Subcutaneous preadipocyte (primary cell): ENCODE measurements at places on chromosomes 3 and 15. TPM values are rescaled to one million over a fixed set of nuclear protein-coding genes. Genes with fewer than 3 reads are reported as not detected.

Gene CALML4
- total RNA-seq = 1.8 and 3.9 TPM in 2 replicates

Gene ZPLD1
- not detected in 2 replicates for total RNA-seq

Gene ACAD11
- 25.4 and 30.9 TPM in 2 replicates for total RNA-seq

Gene SCAANT1
- total RNA-seq = not detected in 2 replicates

Gene UNC13C
- not detected in 2 replicates for total RNA-seq

Gene GPR149
- total RNA-seq = not detected in 2 replicates

Gene SAMD7
- total RNA-seq = not detected in 2 replicates

Gene TTLL13
- under 0.01 TPM in 1 of 2 replicates, not detected in the other for total RNA-seq

Gene GP9
- not detected in 2 replicates for total RNA-seq

Gene CCDC54
- not detected in 2 replicates for total RNA-seq

Gene CPNE9
- total RNA-seq = not detected in 2 replicates

Gene ADIPOQ
- not detected in 2 replicates for total RNA-seq

Gene SMCO1
- total RNA-seq = under 0.01 TPM in 1 of 2 replicates, not detected in the other

Gene KBTBD8
- total RNA-seq = 0.73 and 3.1 TPM in 2 replicates

Gene TRAT1
- not detected in 2 replicates for total RNA-seq

Gene ZNF80
- not detected in 2 replicates for total RNA-seq

Gene UACA
- total RNA-seq = 53.3 and 92.1 TPM in 2 replicates

Gene CSTA
- total RNA-seq = 0.98 and 3.3 TPM in 2 replicates

Gene CYP1A1
- total RNA-seq = under 0.01 and 0.37 TPM in 2 replicates

Gene IGSF10
- total RNA-seq = under 0.01 TPM in 2 replicates

Gene MORC1
- not detected in 2 replicates for total RNA-seq

Gene CNTN3
- 0.78 and 2.2 TPM in 2 replicates for total RNA-seq

Gene A4GNT
- total RNA-seq = not detected in 2 replicates

Gene IL17RD
- total RNA-seq = 3.1 and 3.7 TPM in 2 replicates

Gene SEMA3G
- total RNA-seq = 0.20 TPM in 1 of 2 replicates, not detected in the other

Gene SLC9A9
- total RNA-seq = 6.8 and 13.6 TPM in 2 replicates
